ENCODE measurements at places on chromosomes 12 and 14.

GRCh38 chr14:104345621-104346462, 207.5 kb downstream of the KIF26A start:
- DNase-seq = no peak

GRCh38 chr12:120573560-120573959, 7.6 kb downstream of the POP5 start:
- DNase-seq = no peak

DNA sequence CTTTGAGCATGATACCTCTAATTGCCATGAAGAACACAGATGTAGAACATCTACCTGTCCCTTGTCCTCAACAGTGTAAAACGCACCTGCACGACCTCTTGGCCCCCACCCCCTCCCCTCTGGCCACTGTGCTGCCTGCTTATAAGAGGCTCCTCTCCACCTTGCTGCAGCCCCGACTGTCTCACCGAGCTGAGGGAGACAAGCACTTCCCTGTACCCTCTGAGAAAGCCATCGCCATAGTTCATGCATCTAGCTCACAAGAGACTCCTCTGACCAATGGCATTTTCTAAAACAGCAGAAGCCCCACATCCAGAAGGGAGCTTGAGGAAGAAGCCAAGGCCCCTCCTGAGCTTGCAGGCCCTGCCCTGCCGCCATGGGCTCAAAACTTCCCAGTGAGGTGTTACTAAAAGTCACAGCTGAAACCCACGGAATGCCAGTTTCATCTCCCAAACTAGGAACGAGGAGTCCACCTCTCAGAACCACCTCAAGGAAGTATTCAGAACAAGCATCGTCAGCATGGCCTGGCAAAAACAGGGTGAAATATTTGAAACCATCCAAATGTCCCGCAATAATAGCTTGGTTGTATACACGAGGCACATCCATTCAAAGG, 21.5 kb upstream of the ANO2 start:
- no peak for DNase-seq

DNA sequence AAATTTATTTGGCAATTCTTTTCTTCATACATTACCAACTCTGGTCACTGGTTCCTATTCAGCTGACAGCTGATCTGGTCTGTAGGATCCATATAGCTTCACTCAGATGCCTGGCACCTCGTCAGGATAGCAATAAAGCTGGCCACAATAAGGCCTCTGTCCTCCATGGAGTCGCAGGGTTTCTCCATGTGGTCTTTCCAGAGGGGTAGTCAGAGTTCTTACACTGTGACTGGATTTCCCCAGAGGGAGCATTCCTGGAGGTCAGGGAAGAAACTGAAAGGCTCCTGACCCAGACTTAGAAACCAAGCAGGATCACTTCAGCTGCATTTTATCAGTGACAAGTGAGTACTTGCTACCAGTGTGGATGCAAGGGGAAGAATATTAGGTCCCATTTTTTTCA, 34.9 kb upstream of the SIX1 start:
- no peak for DNase-seq

GRCh38 chr14:84085493-84085892, 1444.5 kb upstream of the FLRT2 start:
- no peak for DNase-seq

GRCh38 chr12:71755146-71755892, 656 bp downstream of the RAB21 start:
- peak; percentile 25 for DNase-seq

DNA sequence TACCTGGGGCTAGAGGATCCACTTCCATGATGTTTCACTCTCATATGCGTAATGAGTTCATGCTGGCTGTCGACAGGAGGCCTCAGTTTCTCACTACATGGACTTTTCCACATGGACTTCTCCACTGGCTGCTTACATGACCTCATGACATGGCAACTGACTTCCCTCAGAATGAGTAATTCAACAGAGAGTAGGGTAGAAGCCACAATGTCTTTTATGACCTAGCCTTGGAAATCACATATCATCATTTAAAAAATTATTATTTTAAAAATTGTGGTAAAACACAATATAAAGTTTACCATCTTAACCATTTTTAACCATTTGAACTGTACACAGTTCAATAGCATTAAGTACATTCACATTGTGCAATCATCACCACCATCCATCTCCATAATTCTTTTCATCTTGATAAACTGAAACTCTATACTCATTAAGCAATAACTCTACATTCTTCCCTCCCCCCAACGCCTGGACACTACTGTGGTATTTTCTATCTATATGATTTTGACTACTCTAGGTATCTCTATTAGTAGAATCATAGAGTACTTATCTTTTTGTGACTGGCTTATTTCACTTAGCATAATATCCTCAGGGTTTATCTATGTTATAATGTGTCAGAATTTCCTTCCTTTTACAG, 144.5 kb downstream of the TGFB3 start:
- DNase-seq = no peak

DNA sequence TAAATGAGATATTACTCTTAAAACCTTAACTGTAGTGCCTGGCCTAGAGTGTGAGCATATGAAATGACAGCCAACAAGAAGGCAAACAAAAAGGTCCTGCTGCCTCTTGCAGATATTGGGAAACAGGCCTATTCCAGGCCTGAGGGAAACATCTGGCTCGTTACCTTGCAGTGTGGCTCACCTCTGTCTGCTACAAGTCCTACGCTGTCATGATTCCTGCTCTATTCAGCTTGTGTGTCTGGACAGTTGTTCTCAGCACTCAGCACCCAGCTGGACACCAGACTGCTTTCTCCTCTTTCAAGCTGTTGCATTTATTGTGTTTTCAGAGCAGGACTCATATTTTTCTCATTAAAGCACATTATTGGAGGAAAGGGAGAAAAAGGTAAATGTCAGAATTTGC, 113.5 kb downstream of the TMTC2 start:
- DNase-seq = no peak

GRCh38 chr14:79279645-79280597, 931.4 kb downstream of the DIO2 start:
- no peak for DNase-seq

DNA sequence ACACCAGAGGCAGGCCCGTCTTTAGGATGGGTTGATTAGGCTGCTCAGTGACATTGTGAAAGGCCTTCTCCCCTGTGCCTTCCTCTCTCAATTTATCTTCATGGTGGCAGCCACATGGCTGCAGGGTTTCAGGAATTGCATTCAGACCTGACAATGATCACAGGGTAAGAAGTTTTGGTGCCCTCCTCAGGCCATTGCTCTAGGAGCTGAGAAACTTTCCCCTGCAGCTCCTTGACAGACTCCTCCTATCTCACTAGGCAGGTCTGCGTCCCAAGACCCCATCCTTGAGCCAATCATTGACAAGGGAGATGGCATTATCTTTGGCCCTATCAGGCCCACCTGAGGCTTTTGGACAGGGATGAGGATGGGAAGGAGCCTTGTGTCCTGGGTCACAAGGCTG, 57.4 kb upstream of the ANO4 start:
- no peak for DNase-seq

GRCh38 chr12:131241517-131241916, 287.8 kb downstream of the ADGRD1 start:
- no peak for DNase-seq

GRCh38 chr12:6960593-6961277, 9.6 kb downstream of the PTPN6 start:
- DNase-seq = no peak

- no peak for DNase-seq
These were observed 4.4 kb upstream of the POLR3B start for GRCh38 chr12:106353175-106353574.

DNA sequence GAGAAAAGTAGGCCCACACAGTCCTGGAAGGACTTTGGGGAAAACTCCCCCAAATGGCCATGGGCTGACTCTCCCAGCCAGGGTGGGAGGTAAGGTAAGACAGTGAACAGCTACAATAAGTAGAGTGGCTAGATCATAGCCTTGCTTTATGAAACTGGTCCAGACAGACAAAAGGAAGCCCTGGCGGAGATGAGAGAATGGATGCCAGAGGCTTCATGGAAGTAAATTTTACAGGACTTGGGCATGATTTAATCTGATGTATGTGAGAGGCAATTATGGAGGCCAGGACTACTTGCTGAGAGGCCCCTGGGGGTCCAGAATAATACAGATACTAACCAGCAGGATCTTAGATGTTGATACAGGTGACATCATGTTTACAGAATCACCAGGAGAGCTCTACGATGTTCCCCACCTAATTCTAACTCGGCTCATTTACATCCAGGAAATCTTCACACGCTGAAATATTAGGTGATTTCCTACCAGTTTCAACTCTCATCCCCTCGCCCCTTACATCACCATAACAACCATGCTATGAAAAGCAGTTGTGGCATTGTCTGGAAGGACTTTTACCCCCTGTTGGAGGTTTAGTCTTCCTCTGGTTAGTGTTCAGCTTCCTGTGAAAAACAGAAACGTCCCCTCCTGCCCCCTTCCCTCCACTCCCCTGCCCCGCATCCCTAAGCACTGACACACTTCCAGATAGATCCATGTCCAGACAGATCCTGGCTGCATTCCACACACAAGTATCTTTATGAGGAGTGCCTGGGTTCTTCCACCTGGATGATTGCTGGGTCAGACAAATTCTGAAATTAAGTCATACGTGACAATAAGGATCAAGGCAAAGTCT, 39.5 kb upstream of the NT5DC3 start:
- no peak for DNase-seq

DNA sequence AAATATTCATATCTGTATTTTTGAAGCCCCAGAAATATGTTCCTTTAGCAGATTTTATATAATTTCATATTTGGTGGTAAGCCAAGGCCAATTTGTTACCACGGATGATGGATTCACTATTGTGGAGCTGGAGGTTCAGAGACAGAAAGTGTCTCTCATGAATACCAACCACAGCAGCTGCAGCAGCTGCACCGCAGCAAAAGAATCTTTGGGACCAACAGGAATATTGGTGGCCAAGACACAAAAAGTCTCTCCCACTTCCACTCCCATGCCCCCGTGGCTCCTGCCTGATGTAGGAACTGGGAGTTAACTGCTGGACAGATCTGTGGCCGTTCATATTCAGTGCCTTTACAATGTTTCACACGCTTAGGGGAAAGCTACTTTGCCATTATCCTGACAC, 155.3 kb downstream of the ADAMTS20 start:
- DNase-seq = no peak

- no peak for DNase-seq
These were observed 1.1 kb upstream of the MTA1 start for GRCh38 chr14:105418269-105419194.

- DNase-seq = no peak
These were observed 24.9 kb upstream of the CHGA start for GRCh38 chr14:92897922-92898565.

- no peak for DNase-seq
These were observed 1.2 kb downstream of the ULK1 start for GRCh38 chr12:131895640-131896079.

- peak; percentile 36 for DNase-seq
These were observed 774 bp upstream of the MANSC4 start for GRCh38 chr12:27780612-27781408.

DNA sequence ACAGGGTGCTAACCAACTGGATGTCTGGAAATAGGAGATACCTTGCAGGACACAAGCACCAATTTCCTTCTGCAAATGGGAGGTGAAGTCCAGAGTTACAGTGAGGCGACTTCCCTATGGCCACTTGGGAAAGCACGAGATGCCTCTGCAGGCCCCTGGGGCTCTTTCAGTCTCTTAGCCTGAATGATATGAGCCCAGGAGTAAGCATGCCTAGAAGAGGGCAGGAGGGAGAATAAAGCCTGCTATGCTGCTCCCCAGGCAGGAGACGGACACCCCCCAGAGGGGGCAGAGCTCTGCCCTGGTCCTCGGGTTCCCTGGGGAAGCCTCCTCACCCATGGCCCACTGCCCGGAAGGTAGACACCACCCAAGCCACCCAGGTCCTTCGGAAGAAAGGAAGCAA, 105.1 kb downstream of the GCH1 start:
- DNase-seq = no peak

GRCh38 chr14:34030864-34031263, 80.0 kb upstream of the EGLN3 start:
- DNase-seq = no peak

- DNase-seq = peak; percentile 88
These were observed 10.3 kb downstream of the EXOC3L4 start for GRCh38 chr14:103104654-103105452.

DNA sequence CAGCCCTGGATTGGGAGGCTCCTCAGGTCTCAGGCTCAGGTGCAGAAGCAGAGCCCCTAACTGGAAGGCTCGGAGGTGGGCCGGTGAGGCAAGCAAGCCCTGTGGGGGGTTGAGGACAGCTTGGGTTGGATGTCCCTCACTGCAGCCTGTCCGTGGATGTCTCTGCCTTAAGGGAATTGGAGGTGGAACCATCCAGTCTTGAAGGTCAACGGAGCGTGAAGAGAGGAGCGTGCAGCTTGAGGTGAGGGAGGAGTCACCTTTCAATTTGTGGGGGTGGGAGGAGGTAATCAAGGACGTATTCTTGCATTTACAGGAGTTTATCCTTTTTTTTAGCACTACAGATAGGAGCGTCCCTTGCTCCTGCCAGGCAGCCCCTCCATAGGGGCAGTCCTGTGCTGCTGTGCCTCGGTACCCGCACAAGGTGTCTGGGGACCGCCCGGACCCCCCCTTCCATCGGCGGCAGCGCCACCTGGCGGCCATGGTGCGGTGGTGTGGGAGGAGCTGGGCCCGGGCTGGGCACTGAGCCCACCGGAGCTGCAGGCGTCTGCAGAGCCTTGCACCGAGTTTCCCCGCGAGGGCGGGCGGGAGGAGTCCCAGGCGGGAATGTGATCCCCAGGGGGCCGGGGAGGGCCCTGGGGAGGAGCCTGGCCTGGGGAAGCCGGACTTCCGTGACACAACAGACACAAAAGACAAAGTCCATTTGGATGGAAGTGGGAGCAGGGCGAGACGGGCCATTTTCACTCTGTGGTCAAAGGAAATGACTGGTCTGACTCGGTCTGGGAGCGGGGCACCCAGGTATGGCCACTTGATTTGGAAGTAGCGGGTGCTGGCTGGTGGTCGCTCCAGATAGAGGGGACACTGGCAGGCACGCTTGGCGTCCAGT, 864 bp downstream of the DNAJC22 start:
- peak; percentile 91 for DNase-seq

- no peak for DNase-seq
These were observed 88.9 kb downstream of the NUMB start for GRCh38 chr14:73369428-73369827.

- no peak for DNase-seq
These were observed 29.6 kb downstream of the ARL6IP4 start for GRCh38 chr12:123010110-123010509.

DNA sequence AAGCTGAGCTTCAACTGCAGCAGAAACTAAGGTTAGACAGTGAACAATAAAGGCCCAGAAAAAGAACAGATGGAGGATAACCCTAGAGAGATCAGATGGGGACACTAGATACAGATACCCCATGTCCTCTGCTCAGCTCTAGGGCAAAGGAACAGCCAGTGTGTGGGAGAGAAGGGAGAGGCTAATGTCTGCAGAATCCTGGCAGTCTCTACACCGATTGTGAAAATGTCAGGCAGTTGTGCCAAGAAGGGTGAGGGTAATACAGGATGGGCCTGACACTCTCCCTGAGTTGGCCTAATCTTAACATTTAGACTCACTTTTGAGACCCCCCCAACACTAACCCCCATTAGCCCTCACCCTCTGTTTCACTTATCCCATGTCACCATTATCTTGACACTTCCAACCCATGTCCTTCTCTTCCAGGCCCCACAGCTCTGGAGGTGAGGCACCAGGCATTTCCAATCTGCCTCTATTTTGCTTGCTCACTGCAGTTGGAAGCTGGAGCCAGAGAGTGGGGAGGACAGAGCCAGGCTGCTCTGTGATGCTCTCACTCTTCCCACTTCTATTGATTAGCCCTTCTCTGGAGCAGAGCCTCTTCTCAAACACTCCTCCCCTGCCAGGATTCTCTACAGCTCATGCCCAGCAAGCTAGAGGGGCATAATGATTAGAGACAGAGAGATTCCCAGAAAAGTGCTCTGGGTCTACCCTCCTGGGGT, 3.0 kb upstream of the BLOC1S1 start:
- no peak for DNase-seq

GRCh38 chr14:101839236-101839635, 77.7 kb downstream of the PPP2R5C start:
- DNase-seq = no peak

Data from GM12891 (cell line).